GM12878 (cell line): ENCODE measurements at places on chromosomes 7 and 10. TPM values are rescaled to one million over a fixed set of nuclear protein-coding genes. Genes with fewer than 3 reads are reported as not detected.

DNA sequence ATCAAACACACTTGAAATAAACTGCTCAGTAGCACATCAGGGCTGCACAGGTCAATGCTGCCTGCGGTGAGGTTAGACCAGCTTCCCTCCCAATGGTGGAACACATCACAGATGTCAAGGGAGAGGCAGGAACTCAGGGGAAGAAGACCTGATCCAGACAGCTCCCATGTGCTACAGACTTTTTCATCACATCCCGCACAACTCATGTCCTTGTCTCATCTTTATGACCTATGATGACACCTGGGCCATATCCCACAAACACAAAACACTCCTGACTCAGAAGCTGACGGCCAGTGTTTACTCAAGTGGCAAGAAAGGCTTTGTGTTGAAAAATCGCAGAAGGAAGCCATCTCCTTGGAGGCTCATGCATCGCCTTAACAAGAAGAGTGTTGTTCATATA, 91.6 kb downstream of the HTR5A start:
- DNase-seq: no peak

- DNase-seq: no peak
Observed at GRCh38 chr7:142948603-142949002, 9.3 kb downstream of the LLCFC1 start.

Gene CFAP58
- total RNA-seq: 0.19 and 0.26 TPM in 2 replicates

Gene EXOC4
- 36.5 and 44.5 TPM in 2 replicates for total RNA-seq

Gene OR13A1
- 0.23 and 0.29 TPM in 2 replicates for total RNA-seq
